Fibroblast of villous mesenchyme (primary cell): ENCODE measurements at places on chromosomes 16 and 17.

GRCh38 chr17:48074322-48075081 is 26.3 kb downstream of the NFE2L1 start:
- peak; percentile 84 for DNase-seq

GRCh38 chr16:68643847-68644246 is 1.3 kb upstream of the CDH3 start:
- no peak for DNase-seq

DNA sequence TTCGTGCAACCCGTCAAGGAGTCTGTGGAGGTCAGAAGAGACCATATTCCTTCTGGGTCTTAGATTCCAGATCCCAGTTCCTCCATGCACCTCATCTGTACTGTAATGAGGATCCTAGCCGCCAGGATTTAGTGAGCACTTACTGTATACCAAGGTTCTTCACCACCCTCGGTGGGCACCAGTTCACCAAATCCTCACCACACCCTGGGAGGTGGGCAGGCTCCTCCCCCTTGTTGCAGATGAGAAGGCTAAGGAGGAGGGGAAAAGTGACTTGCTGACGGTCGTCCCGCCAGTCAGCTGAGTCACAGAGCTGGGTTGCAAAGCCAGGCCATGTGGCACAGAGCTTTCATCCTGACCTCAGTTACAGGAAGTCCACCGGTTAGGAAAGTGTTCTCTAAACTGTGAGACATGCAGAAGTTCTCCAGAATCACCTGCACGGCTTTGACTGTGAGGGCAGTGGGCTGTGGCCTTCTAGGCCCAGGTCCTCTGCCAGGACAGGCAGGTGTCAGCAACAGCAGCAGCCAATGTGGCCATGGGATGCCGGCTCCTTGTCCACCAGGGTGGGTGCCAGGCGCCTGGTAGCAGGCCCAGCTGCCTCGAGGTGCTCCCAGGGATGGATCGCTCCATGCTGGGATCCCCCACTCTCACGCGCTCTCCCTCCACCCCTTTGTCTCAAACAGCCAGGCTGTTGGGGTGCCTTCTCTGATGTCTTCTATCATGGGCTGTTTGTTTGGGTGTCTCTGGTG is 240.3 kb upstream of the GSE1 start:
- DNase-seq, result peak; percentile 87

DNA sequence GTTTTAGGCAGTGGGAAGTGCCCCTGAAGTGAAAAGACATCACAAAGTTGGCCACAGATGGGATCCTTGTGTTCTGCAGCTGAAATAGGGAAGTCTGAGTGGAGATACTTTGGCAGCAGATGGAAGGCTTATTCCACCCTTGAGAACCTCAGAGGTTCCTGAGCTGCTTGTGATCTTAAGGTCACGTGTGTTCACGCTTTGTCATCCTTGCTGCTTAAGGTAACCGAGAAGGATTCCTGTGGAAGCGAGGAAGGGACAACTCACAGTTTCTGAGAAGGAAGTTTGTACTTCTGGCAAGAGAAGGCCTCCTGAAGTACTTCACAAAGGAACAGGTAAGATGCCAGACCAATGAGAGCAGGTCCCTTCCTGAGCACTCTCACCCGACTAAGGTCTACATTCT is 12.2 kb downstream of the ADAP2 start:
- no peak for DNase-seq

DNA sequence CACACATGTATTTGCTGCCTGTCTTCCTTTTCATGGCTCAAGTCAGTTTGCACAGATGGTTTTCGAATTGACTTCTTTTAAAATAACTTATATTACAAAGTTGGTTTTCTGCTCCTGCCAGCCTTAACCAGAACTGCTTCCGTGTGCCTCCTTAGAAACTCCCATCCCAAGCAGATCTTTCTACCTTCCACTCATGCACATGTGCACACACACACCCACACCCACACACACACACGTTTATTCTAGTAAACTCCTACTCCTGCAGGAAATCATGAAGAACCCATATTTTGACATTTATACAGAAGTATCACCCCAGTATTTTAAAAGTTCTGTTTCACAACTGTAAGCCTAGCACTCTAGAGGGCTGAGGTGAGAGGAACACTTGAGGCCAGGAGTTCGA is 329.5 kb upstream of the SOX9 start:
- no peak for DNase-seq

GRCh38 chr17:1203111-1203966 is 23.6 kb upstream of the ABR start:
- peak; percentile 64 for DNase-seq

DNA sequence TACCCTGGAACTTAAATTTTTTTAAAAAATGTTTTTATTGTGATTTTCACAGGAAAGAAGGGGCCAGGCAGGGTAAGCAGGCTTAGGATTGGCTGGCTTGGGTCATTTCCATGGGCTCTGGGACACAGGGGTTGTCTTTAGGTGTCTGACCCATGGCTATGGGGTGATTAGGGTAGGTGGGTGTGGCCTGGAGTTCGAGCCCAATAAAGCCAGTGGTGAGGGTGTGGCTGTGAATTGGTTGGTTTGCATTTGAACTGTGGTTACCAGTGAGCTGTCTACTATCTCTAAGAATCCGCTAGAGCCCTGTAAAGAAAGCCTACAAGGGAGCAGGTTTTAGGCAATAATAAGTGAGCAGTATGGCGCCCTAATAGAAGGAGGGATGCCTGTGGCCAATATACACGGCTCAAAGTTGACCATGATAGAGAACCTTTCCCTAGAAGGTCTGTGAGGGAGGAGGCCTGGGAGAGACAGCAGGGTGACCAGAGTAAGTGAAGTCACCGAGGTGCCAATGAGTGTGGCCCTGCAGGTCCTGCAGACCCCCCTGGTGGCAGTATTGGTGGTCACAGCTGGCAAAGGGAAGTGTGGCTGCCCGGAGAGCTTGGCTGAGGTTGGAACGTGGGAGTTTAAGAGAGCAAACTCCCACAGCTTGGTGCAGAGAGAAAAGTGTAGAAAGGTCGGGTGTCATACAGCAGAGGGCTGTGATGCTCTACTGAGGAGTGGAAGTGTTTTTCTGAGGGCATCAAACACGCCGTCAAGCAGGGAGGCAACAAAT is 454.0 kb downstream of the WWOX start:
- no peak for DNase-seq

DNA sequence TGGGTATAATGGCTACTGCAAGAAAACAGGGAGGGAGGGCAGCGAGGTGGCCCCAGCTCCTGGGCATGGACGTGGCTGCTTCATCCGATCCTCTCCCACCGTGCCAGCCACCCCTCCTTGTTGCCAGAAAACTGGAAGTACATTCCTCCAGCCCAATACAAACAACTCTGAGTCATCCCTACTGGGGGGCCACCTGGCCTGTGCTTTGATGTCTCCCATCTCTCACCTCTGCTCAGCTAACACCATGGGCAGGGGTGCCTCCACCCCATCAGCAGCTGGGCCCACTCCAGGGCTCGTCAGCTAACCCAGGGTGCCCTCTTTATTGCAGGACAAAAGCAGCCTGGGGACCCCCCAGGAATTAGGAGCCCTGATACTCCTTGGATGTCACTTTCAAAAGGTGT is 2.0 kb downstream of the RHBDF2 start:
- no peak for DNase-seq

DNA sequence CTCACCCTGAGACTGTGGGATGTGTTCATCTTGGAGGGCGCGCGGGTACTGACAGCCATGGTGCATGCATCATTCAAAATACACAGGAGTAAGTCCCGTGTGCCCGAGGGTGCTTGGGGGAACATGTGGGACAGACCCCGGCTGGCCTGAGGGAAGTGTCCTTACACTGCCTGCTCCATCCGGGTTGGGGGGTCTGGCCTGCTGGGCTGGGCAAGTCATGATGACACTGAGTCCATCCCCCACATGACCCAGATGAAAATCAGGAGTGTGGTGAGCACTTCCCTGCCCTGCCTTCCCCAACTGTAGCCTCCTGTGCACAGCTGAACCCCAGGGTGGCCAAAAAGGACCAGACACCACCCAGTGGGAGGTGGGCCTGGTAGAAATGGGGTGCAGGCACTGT is 10.8 kb downstream of the TBC1D26 start:
- no peak for DNase-seq

DNA sequence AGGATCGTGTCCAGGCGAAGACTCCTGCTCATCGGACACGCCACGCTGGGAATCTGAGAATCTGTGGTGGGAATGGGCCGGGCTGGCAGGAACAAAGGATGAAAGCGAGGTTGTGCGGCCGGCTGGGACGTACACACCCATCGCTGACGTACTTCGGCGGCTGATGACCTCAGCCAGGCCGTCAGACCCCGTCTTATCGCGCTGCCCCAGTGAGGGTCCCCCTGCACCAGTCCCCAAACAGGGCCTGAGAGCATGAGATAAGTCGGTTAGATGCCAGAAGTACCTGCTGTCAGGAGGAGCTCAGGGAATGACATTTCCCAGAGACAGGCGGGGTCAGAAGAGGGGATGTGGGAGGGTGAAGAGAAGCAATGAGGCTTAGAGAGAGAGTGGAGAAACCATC is 16.0 kb upstream of the SP6 start:
- peak; percentile 71 for DNase-seq

DNA sequence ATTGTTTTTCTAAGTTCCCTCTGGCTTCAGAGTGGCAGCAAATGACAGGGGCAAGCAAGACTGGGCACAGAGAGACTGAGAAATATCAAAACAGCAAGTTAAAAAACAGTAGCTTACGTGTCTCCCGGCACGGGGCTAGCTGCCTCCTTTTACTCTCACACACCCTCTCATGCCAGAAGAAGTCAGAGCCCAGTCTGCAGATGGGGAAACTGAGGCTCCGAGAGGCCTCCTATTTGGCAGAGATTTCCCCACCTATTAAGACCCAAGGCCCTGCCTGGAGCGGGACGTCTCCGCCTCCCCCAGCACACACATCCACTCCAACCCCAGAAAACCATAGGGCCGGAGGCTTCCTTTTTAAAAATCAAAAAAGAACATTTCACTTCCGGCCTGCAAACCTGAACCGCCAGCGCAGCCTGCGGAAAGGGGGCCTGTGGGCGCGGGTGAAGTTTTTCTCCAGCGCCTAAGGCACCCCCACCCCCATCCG is 832 bp downstream of the CARHSP1 start:
- DNase-seq, result no peak

GRCh38 chr16:87954361-87954760 is 3.1 kb downstream of the BANP start:
- DNase-seq, result no peak

DNA sequence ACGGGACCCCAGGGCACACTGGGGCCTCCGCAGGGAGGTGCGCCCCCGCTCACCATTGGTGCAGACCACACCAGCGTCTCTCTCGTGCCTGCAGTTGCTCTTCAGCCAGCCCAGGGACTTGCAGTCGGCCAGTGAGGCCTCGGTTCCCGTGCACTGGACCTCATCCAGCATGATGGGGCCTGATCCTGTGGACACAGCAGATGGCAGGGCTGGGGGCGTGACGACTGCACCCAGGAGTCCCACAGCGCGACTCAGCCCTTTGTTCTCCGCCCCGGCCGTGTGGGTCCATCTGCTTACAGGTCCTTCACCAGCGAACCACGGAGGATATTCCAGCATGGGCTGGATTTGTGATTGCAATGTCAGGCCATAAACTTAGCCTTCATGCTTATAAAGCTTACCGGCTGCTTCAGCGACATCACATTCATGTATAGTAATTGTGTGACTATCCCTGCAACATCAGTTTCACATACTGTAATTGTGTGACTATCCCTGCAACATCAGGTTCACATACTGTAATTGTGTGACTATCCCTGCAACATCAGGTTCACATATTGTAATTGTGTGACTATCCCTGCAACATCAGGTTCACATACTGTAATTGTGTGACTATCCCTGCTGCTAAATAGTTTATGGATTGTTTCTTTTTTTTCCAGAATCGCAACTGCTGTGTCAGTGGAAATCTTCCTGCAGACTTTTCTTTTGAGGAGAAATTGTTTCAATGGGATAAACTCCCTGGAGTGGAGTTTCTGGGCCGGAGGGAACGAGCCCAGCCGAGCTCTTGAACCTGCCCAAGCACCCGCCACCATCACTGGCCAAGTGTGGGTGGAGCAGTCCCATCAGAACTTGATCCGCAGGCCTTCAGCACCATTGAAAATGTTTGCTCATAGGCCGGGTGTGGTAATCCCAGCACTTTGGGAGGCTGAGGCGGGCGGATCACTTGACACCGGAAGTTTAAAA is 4.8 kb downstream of the LGALS3BP start:
- peak; percentile 89 for DNase-seq

DNA sequence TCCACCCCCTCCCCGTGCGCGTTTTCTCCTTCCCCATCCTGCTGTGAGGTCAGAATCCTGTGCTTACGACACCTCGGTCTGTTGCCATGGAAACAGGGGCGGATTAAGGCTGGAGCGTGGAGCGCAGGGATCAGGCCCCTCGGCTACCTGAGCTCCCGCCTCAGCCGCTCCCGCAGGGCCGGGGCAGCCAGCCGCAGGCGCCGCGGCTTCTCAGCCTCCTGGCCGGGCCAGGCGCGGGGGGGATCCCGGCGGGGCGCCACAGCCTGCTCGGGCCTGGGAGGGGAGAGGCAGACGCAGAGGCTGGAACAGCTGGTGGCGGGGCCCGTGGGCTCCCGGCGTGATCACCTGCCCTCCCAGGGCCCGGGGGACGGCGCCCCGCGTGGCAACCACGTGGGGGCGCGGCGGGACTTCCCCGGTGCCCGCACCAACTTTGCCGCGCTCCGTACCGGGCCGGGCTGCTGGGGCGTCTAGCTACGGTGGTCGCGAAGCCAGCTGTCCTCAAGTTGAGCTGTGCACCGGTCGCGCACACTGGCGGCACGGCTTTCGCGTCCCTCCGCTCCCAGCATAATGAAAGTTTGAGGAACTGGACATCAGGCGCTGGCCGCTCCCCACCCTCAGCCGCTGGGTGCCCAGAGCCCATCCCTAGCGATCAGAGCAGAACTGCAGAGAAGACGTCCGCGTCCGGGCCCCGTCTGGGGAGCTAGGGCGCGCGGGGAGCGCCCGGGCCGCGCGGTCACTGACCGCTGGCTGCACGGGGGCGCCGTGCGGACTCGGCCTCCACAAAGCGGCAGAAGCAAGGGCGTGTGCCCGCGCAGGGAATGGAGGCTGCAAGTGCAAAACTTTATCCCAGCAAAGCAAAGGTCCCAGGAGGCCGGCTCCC is 1.2 kb downstream of the RTN4RL1 start:
- no peak for DNase-seq

DNA sequence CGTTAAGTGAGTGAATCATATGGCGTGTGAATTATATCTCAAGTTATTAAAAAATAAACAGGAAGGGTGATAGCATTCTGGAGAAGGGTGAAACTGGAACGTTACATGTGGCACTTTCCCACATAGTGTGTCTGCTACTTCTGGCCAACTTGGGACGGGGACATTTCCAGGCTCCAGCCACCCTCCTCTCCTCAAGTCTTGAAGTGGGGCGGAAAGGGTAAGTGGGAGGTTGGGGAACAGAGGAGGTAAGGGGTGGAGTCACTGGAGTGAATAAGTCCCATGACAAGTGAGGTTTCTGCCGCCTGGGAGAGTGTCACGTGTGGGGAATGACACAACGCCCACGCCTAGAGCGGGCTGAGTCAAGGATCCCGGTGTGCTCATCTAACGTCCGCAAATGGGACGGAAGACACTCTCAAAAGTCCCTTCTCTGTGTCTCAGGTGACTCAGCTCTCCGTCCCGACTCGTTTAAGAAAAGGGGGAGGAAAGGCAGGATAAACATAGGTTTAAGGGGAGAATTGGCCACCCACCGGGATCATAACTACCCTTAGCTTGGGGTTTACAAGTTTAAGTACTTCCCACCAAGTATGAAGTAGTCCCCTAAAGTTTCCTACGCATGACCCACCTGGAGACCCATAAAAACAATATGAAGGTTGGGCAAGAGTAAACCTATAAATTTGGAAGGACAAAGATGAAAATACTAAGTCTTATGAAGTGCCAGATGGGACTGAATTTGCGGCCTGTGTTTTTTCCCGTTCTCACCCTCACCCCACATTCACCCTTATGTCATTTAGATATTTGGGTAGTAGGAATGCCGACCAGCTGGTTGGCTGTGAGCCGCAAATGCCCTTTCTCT is 1.2 kb upstream of the SPAG9 start:
- DNase-seq, result peak; percentile 97

GRCh38 chr17:19397556-19398041 is 10.6 kb upstream of the MFAP4 start:
- no peak for DNase-seq
